Activated T-helper 1 cell treated with anti-CD3 and anti-CD28 coated beads, Interleukin-12 subunit alpha, Interleukin-12 subunit beta, Interleukin-2, Interleukin-4 antibody, amounts not matched to agents 30 ng/mL and 10 ng/mL and 1 ng/mL, durations not matched to agents 14 hours and 24 hours and 36 hours (primary cell): ENCODE measurements at places on chromosomes 12 and 14.

GRCh38 chr14:92409043-92409442, 86.1 kb downstream of the SLC24A4 start:
- no peak for DNase-seq

GRCh38 chr12:79566452-79567174, 124.2 kb downstream of the PAWR start:
- DNase-seq, result no peak

- DNase-seq, result no peak
Measured at GRCh38 chr14:71308671-71309070, 401.4 kb downstream of the PCNX1 start.

DNA sequence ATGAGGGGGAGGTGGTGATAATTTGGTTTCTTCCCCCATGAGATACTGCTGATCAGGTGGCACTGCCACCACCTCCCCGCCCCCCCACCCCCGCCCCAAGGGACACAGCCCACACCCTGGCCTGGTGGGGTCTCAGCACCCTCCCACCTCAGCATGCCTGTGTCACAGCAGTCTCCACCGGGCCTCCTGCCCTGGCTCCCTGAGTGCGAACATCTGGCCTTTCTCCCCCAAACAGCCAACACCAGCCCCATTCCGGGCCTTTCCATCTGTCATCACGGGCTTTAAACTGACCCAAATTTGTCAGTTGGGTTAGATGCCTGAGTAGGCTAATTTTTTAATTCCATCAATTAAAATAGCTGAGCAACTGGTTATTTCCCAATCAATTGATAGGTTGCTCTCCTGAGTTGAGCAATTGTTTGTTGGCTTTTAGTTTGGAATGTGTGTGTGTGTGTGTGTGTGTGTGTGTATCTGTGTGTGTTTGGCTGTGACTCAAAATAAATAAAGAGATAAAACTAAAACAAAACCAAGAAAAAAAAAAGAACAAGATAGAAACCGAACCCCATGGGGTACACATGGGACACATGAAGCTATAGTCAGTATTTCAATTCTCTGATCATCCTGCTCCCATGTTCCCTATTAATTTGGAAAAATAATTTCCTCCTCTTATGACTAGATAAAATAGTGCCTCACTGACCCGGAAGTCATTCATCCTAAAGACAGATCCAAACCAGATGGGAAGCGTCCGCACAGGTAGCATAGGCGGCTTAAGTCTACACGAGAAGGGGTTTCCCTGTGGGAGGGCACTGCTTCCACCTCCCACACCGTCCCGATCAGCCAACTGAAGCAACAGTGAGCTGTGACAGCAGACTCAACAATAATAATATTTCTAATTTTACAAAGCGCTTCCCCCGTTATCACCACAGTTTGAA, 7.4 kb downstream of the SERPINA12 start:
- no peak for DNase-seq

DNA sequence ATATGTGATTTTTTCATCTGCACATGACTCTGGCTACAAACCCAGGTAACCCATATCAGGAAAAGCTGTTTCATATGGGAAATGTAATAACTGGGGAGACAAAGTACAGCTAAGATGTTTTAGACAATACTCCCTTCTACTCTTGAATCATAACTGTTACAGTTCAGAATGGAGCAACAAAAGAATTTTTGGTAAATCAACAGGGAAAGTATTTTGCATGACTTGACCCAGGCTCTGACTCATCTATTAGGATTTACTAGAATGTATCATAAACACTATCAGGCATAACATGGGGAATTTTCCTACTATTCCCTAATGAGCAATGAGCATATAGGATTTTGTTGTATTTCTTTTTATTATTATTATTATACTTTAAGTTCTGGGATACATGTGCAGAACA, 553.0 kb downstream of the SLC16A7 start:
- no peak for DNase-seq

GRCh38 chr14:88354358-88354757, 31.1 kb upstream of the SPATA7 start:
- no peak for DNase-seq

- DNase-seq, result no peak
Measured at GRCh38 chr12:126890097-126890496, 1376.9 kb upstream of the TMEM132C start.

GRCh38 chr14:103561381-103562178, 877 bp downstream of the BAG5 start:
- DNase-seq, result peak; percentile 30

GRCh38 chr12:18267427-18268099, 6.2 kb downstream of the PIK3C2G start:
- no peak for DNase-seq

GRCh38 chr12:104280717-104281458, 22.7 kb upstream of the EID3 start:
- no peak for DNase-seq

GRCh38 chr12:124296295-124296915, 1.5 kb downstream of the RFLNA start:
- DNase-seq, result no peak

GRCh38 chr12:77998236-77998786, 167.6 kb downstream of the NAV3 start:
- no peak for DNase-seq

DNA sequence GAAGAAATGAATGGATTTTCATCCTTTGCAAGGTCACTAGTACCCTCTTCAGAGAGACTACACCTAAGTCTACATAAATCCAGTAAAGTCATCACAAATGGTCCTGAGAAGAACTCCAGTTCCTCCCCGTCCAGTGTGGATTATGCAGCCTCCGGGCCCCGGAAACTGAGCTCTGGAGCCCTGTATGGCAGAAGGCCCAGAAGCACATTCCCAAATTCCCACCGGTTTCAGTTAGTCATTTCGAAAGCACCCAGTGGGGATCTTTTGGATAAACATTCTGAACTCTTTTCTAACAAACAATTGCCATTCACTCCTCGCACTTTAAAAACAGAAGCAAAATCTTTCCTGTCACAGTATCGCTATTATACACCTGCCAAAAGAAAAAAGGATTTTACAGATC, 40.8 kb downstream of the SPATA7 start:
- no peak for DNase-seq

GRCh38 chr14:92173668-92174067, 51.9 kb downstream of the CPSF2 start:
- DNase-seq, result no peak

- no peak for DNase-seq
Measured at GRCh38 chr12:109347589-109347988, at the start of gene MYO1H. MYO1H (plus strand) TSS chr12:109347900; CDS start chr12:109347961, 61 bp downstream.

DNA sequence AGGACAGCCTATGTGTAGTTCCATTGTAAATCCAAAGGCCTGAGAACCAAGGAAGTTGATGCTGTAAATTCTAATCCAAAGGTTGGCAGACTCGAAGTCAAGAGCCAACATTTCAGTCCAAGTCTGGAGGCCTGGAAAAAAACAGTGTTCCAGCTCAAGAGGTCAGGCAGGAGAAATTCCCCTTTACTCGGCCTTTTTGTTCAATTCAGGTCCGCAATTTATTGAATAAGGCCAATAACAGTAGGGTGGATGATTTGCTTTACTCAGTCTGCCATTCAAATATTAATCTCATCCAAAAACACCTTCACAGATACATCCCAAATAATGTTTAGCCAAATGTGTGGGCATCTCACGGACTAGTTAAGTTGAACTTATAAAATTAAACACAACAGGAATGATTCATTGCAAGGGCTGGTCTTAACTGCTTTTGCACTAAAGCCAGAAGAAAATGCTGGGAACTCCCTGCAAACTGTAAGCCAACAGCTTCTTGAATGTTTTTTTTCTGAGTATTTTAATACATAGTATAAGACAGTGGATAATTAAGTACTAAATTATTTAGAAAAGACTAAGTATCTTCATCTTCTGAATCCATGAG, 197.4 kb upstream of the GARIN6 start:
- DNase-seq, result no peak

DNA sequence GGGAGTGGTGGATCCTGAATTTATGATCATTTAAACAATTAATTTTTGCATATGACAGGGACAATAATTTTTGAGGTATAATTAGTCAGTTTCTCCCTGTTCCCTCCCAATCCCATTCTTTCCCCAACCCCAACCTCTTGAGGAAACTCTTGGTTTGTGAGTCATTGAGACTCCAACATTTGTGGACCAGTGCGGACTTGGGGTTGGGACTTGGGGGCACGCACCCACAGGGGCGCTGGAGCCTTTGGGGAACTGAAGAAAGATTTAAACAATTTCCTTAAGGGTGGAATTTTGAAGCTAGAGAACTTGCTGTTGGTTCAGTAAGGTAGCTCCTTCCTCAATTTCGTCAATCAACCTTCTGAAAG, 17.4 kb upstream of the PTGR2 start:
- no peak for DNase-seq

DNA sequence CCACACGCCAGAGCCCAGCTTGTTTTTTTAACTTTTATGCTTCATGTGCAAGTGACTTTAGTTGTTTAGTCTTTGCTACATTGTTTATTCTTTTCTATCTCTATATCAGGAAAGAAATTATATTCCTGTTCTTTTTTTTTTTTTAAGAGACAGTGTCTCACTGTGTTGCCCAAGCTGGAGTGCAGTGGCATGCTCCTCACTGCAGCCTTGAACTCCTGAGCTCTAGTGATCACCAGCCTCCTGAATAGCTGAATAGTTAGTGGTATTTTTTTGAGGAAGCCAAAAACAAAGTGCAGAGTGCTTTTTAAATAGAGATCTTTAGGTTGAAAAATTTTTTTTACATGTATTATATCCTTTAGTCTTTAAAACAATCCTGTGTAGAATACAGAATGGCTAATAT, 58.2 kb downstream of the ETNK1 start:
- DNase-seq, result no peak

- DNase-seq, result no peak
Measured at GRCh38 chr12:124626971-124627411, 59.6 kb upstream of the NCOR2 start.

DNA sequence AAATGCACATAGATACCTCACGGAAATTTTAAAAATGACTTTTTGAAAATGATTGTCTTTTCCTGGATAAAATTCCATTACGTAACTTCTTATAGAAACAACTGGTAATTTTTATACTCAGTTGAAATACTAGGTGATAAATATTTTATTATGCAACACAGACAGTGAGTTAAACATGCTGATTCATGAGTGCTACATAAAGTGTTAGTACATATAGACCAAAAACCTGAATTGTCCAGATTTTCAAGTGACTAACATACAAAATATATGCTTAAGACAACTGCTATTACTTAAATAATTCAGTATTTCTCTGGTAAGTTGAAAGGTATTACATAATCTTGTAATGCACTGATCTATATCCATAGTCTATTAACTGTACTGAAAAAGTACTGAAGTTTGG, 11.9 kb downstream of the PTPRO start:
- no peak for DNase-seq

DNA sequence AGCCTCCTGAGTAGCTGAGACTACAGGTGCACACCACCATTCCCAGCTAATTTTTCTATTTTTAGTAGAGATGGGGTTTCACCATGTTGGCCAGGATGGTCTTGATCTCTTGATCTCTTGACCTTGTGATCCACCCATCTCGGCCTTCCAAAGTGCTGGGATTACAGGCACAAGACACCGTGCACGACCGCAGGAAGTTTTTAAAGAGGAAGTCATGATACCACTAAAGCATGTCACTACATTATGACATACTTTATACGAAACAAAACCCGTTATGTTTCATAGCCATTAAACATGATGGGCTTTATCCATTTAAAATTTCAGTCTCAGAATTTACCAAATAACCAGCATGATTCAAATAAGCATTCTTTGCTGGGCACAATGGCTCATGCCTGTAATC, 83.8 kb upstream of the DUSP6 start:
- DNase-seq, result no peak

DNA sequence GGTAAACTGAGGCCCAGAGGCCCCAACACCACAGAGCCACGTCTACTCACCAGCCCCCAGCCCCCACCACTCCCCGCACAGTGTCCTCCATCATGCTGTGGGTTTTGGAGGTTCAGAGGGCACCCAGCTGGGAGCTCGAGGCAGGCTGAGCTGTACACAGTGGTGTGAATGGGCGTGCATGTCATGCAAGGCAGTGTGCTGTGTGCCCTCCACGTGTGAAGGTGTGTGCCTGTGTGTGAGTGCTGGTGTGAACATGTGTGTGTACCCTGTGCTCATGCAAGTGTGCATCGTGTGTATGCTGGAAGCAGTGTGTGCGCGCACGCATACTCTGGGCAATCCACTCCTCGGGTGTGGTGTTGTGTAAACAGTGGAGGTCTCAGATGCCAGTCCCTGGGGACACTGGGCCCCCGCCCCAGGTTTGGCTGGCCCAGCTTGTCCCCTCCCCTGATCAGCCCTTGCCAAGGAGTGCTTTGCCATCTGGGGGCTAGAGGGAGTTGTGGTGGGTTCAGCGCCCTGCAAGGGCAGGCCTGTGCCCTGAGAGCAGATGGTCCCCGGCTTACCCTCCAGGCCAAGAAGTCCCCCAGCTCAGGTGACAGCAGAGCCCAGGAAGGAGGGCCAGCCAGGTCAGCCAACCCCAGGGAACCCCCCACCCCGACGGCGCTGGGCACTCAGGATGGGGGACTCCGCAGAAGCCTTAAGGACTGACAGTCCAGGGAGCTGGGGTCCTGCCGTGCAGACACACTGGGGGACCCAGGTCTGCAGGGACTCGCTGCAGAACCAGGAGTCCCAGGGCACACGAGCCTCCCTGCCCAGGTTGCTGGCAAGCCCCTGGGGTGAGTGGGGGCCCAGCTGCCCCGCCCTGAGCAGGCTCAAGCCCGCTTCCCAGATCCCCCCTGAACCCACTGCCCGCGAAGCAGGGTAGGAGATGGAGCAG, 23.8 kb upstream of the GPR132 start:
- DNase-seq, result peak; percentile 0

- DNase-seq, result no peak
Measured at GRCh38 chr12:63917864-63918799, 73.6 kb downstream of the SRGAP1 start.

DNA sequence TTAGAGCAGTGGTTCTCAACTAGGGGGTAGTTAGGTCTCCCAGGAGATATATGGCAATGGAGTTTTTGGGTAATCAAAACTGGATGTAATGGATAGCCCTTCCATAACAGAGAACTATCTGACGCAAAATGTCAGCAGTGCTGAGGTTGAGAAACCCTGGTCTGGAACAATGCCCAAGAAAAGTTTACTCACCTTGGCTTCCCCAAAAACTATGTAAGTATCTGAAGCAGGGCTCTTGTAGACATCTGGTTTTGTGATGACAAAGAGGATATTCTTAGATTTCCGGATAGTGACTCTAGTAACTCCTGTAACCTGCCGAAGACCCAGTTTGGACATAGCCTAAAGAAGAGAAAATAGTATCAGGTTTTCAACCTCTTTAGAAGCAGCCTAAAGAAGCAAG, 11.8 kb downstream of the NACA start:
- DNase-seq, result no peak

GRCh38 chr14:73146111-73146510, 9.8 kb downstream of the PSEN1 start:
- DNase-seq, result no peak

GRCh38 chr12:27924350-27925135, 48.0 kb downstream of the PTHLH start:
- no peak for DNase-seq

- DNase-seq, result no peak
Measured at GRCh38 chr12:4197922-4198763, 75.4 kb upstream of the CCND2 start.
